ENCODE measurements at places on chromosomes 13 and 19. TPM values are rescaled to one million over a fixed set of nuclear protein-coding genes. Genes with fewer than 3 reads are reported as not detected.

- peaks cover 45% of the 10 kb centered on the region for H3K4me1 ChIP-seq
- no peak for DNase-seq
- peak overlapping the region; percentile 83 for H3K27ac ChIP-seq
- no peaks in the 10 kb centered on the region for H3K27me3 ChIP-seq
- peak overlapping the region; percentile 53 for H3K4me3 ChIP-seq
These were observed 16.4 kb downstream of the PLEKHF1 start for GRCh38 chr19:29681422-29682235.

RNF225 gene
- total RNA-seq = 0.57 TPM

DNA sequence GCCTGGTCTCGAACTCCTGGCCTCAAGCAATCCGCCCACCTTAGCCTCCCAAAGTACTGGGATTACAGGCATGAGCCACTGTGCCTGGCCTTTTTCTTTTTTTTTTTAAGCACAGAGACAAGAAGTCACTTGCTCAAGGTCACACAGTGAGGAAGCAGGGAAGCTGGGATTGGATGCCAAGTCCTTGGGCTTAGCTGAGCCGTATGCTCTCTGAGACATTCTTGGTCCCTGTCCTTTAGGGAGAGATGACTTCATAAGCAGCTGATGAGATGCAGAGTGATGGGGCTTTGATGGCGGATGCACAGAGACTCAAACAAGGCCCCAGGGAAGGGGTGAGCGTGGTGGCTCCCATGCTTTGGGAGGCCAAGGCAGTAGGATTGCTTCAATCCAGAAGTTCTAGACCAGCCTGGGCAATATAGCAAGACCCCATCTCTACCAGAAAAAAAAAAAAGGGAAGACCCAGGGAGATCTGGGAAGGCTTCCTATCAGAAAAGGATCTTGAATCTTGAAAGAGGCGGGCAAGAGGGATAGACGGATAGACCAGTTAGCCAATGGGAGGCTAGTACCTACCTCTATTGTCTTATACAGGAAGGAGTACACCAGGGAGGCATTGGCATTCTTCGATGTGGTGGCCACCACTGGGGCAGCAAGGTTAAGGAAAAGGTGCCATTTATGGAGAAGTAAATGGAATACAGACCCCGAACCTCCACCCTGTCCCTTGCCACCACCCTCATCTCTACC, 3.9 kb downstream of the AP1M2 start:
- no peak overlapping the region for H3K4me3 ChIP-seq
- H3K27me3 ChIP-seq = peaks cover 19% of the 10 kb centered on the region
- no peak for DNase-seq
- peaks cover 22% of the 10 kb centered on the region for H3K4me1 ChIP-seq

FOSB gene
- 10.2 TPM for total RNA-seq

ABHD13 gene
- total RNA-seq = 6.8 TPM

BORCS8 gene
- total RNA-seq = 33.2 TPM

GZMM gene
- 31.8 TPM for total RNA-seq

DNA sequence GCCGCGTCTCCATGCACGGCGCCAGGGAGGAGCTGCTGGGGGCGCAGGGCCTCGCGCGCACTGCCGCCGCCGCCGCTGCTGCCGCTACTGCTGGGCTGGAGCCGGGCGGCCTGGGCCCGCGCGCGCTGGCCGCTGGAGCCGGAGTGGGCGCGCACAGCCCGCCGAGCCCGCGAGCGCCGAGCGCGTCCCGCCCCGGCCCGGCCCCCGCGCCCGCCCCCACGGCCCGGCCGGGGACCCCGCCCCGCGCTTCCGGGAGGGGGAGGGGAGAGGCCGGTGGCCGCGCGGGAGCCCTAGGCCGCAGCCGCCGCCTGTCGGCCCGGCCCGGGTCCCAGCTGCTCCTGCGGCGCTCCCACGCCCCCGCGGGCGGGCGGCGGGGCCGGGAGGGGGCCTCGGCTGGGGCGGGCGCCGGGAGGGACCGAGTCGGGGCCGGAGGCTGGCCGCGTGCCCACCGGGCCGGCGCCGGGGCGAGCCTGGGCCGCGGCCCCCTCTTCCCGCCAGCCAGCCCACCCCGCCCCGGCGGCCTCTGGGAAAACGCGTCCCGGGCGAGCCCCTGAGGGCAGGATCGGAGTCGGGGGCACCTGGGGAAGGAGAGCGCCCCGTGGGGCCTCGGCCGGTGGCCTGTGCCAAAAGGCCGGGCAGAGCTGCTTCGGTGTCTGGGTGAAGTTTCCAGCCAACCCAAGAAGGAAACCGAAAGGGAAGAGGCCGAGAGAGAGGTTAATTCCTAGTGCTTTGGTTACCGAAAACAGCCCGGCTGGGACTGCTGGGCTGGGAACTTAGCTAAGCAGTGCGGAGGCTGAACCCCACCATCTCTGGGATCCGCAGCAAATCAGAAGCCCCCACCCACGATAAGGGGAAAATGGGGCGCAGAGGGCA, at the start of gene STK24:
Gene STK24 (minus strand): TSS at position 145 of the 873 bp plus-strand sequence. CDS start 321 bp downstream, outside the sequence.
- peak within 1 kb of the TSS; percentile 95 for H3K27ac ChIP-seq
- H3K4me1 ChIP-seq = peaks cover 36% of the 10 kb centered on the region
- H3K36me3 ChIP-seq = peaks cover 27% of the 10 kb centered on the region
- DNase-seq = peak; percentile 60

INAFM1 gene
- total RNA-seq = 9.3 TPM

- H3K4me1 ChIP-seq = no peaks in the 10 kb centered on the region
- H3K27me3 ChIP-seq = no peaks in the 10 kb centered on the region
- H3K27ac ChIP-seq = no peak overlapping the region
- no peaks in the 10 kb centered on the region for H3K36me3 ChIP-seq
These were observed 24.3 kb downstream of the PEPD start for GRCh38 chr19:33497131-33497777.

GPR183 gene
- 147 TPM for total RNA-seq

PRSS57 gene
- not detected for total RNA-seq

DNA sequence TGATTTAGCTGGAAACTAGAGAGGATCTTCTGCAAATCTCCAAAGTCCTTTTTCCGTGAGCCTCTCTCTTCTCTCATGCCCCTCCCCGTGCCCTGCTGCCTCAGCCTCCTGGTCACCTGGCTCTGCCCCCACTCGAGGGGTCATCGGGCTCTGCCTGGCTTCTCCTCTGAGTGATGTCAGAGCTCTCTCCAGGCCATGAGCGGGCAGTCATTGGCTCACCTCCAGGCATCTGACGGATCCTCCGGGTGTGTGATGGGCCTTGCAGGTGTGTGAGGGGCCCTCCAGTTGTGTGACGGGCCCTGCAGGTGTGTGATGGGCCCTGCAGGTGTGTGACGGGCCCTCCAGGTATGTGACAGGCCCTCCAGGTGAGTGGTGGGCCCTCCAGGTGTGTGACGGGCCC, 10.3 kb upstream of the GAS6 start:
- no peaks in the 10 kb centered on the region for H3K4me1 ChIP-seq
- no peak for DNase-seq
- H3K36me3 ChIP-seq = peaks cover 5% of the 10 kb centered on the region
- no peak overlapping the region for H3K27ac ChIP-seq

ZNF229 gene
- total RNA-seq = 0.25 TPM

GRCh38 chr13:98420554-98421175, 156.2 kb downstream of the STK24 start:
- H3K4me3 ChIP-seq = no peak overlapping the region
- H3K27ac ChIP-seq = no peak overlapping the region
- no peak for DNase-seq
- H3K4me1 ChIP-seq = no peaks in the 10 kb centered on the region
- no peaks in the 10 kb centered on the region for H3K36me3 ChIP-seq

DNA sequence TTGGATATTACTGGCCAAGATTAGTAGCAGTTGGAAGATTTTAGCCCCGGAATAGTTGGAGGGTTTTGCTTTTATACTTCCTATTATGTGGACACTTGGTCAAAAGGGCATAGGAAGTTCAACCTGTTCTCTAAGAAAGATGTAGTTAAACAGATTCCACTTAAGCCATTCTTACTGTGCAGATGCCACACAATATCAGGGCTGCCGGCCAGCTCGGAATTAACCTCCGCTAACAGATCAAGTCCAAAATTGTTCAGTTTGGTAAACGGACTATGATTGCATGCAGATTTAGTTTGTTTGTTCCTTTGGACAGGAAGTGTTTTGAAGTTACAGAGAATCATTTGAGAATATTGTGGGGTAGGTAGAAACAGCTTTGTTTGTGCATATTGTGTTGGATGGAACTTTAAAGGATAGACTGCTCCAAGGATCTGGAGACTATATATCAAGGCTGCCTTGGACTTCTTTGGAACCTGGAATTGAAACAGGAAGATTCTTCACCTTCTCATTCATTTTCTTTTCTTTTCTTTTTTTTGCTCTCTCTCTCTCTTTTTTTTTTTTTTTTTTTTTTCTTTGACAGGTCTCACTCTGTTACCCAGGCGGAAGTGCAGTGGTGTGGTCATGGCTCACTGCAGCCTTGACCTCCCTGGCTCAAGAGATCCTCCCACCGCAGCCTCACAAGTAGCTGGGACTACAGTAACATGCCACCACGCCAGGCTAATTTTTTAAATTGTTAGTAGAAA, 5.0 kb upstream of the SPRY2 start:
- H3K4me1 ChIP-seq = peaks cover 5% of the 10 kb centered on the region
- no peak for DNase-seq
- no peaks in the 10 kb centered on the region for H3K36me3 ChIP-seq
- no peak overlapping the region for H3K27ac ChIP-seq
- H3K27me3 ChIP-seq = peaks cover 36% of the 10 kb centered on the region

RFPL4AL1 gene
- not detected for total RNA-seq

Measured in activated T-helper 2 cell treated with anti-CD3 and anti-CD28 coated beads, Interferon-gamma antibody, Interleukin-2, Interleukin-4, amounts not matched to agents 10 μg/mL and 5 μg/mL and 100 μg/mL, durations not matched to agents 14 hours and 24 hours and 36 hours (primary cell).